Fibroblast of the aortic adventitia (primary cell): ENCODE measurements at places on chromosomes 2 and 18. TPM values are rescaled to one million over a fixed set of nuclear protein-coding genes. Genes with fewer than 3 reads are reported as not detected.

SERPINB11 gene
- not detected in 2 replicates for total RNA-seq

HJURP gene
- 1.1 and 34.9 TPM in 2 replicates for total RNA-seq

BOD1L2 gene
- not detected in 2 replicates for total RNA-seq

ZNF385B gene
- total RNA-seq, result 4.8 TPM in 1 of 2 replicates, not detected in the other

RGPD8 gene
- 16.4 and 22.1 TPM in 2 replicates for total RNA-seq

LAMA1 gene
- total RNA-seq, result 3.5 and 30.1 TPM in 2 replicates

GPAT2 gene
- total RNA-seq, result 10.2 TPM in 1 of 2 replicates, not detected in the other

CELF4 gene
- total RNA-seq, result not detected in 2 replicates

LHCGR gene
- 0.25 TPM in 1 of 2 replicates, not detected in the other for total RNA-seq

SLC23A3 gene
- total RNA-seq, result 1.6 and 3.1 TPM in 2 replicates
